ENCODE measurements at places on chromosomes 7 and 10. TPM values are rescaled to one million over a fixed set of nuclear protein-coding genes. Genes with fewer than 3 reads are reported as not detected.

Gene ARHGAP12
- total RNA-seq = 24.8 TPM

DNA sequence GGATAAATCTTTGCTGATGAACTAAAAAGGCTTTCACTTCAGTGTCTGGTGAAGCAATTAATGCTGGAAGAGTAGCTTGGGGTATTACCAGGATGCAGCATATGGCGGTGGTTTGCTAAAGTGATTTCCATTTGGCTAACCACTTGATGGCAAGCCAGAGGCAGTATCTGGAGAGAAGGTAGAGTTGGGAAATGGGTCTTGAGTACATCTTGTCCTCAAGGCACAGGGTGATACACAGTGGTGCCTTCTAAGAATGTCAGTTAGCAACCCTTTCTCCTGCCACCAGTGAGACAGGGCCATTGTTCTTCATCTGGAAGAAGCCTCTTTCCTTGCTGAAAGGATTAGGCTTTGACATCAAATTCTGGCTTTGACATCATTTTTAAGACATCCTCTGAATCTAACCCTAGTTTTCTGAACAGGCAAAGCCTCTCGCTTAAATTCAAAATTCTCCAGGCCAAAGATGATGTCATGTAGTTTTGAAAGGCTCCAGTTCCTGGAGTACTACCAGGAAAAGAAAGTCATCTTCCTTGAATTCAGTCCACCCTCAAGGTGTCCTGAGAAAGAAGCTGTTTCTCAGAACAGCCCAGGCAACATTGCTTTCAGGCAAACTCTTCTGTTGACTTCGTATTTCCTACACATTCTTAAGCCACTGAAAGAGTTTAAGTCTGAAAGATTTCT is 162.4 kb downstream of the ARID5B start:
- peak; percentile 48 for DNase-seq

- peak; percentile 57 for DNase-seq
Measured at GRCh38 chr7:144835155-144835611, 670 bp downstream of the TPK1 start.

DNA sequence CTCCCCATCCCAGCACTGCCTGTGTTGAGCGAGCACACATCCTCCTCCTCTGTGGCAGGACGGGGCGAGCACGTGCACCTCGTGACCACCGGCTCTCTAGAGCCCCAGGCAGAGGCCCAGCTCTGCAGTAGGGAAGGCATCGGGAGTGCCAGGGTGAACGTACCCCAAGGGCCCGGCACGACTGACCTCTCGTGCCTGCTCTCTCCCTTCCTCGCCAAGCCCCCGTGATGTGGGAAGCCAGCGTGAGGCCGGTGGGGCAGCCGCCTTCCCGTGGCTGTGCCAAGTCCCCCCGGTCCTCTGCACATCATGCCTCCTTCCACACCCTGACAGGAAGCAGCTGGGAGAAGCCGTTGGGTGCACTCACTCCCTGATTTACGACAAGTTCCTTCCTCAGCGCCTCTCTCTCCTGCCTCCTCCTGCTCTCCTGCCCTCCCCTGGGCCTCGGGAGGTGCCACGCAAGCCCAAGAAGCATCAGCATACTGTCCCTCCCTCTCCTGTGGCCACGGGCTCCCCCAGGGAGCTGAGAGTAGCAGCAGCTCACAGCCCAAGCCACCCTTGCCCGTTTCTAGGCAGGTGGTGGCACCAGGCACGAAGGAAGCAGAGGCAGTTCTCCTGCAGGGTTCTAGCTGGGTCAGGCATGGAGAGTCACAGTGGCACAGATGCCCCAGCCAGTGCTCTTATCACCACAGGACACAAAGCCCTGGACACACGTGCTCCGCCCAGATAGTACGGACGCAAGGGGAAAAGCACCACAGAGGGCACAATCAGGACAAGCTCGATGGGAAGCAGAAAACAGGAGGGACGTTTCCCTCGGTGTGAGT is 47.0 kb downstream of the AMZ1 start:
- DNase-seq = no peak

Gene AQP1
- total RNA-seq = 225 TPM

- no peak for DNase-seq
Measured at GRCh38 chr10:70735161-70735560, 50.0 kb downstream of the TBATA start.

DNA sequence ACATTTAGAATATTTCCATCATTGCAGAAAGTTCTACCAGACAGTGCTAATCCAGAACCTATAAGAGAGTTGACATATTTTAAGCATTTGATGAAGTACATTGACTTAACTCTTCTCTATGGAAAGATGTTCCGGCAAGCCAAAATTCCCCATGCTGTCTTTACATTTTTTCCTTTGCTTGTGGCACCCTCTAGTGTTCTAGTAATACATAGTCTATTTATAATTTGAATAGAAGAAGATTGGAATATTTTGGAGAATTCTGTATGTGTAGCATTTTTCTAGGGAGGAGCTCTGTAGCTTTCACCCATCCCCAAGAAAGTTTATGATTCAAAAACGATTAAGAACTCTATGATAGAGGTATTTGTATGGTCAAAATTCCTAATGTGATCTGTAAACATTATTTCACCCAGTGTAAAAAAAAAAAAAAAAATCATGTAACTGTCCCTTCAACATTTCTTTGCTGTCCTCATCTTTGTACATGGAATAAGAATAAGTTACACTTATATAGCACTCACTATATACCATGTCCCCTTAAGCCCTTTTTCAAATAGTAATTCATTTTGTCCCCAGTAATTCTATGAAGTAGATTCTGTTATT is 33.2 kb downstream of the NRF1 start:
- no peak for DNase-seq

Gene FXYD4
- total RNA-seq = not detected

DNA sequence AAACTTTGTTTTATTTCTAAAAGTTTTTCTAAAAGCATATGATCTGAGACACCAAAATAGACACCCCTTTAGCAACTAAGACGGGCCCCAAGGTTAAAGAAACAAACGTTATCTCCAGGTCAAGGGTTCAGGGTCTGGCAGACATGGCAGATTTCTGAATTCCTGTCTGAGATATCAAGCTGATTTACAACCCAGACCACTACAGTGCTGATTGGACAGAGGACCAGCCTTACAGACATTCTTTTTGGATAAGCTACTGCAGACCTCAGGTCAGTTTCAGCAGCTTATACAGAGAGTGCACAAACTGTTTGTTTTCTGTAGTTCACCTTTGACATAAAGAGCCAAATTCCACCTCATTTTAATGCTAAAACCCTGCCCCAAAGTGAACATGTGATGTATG is 34.8 kb downstream of the SVOPL start:
- DNase-seq = no peak

Gene ALDH18A1
- total RNA-seq = 19.6 TPM

Gene CNPY1
- total RNA-seq = not detected

DNA sequence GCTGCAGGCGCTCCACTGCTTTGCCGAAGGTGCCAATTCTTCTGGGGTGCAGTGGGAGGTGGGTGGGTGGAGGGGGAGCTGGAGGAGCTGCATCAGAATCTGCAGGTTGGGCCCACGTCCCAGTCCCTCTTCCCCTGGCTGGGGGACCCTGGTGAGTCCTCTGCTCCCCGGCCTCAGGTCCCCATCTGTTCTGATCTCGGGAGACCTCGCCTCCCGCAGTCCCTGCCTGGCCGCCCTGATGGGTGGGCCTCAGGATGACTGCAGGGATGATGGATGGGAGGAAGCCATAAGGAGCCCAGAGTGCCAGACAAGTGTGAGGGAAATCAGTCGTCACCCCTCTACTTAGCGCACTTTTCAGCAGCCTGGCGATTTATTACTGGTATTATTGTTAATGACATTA is 89.3 kb upstream of the PCBD1 start:
- no peak for DNase-seq

GRCh38 chr7:29405891-29406290 is 157.7 kb upstream of the PRR15 start:
- no peak for DNase-seq

DNA sequence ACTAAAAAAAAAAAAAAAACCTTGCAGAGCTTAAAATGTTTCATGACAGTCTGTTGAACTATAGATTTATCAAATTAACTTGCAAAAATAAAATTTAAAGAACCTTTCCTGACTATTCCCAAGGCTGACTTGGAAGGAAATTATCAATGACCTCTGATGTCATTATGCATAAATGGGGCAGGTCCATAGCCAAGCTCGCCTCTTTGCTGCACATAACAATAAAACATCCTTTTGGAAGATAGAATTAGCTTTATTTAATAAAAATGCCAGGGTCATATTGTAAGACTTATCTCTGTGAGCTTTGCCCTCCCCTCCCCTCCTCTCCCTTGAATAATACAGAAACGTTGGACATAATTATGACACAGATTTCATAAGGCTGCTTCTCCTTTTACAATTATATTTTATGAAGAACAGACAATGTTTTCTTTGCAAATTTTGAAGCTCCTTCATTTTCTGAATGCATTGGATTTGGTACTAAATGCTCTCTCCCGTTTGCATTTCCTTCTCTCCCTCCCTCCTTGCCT is 444.8 kb downstream of the AUTS2 start:
- DNase-seq = no peak

- DNase-seq = no peak
Measured at GRCh38 chr7:139118234-139118804, 8.8 kb upstream of the ZC3HAV1 start.

- DNase-seq = no peak
Measured at GRCh38 chr7:158586499-158587161, 993 bp downstream of the PTPRN2 start.

- DNase-seq = no peak
Measured at GRCh38 chr10:104741127-104741526, 100.0 kb downstream of the SORCS3 start.

- DNase-seq = peak; percentile 86
Measured at GRCh38 chr7:100088621-100089457, at the start of gene COPS6. Gene COPS6 (plus strand): TSS chr7:100088969. CDS start chr7:100088991, 22 bp downstream.

DNA sequence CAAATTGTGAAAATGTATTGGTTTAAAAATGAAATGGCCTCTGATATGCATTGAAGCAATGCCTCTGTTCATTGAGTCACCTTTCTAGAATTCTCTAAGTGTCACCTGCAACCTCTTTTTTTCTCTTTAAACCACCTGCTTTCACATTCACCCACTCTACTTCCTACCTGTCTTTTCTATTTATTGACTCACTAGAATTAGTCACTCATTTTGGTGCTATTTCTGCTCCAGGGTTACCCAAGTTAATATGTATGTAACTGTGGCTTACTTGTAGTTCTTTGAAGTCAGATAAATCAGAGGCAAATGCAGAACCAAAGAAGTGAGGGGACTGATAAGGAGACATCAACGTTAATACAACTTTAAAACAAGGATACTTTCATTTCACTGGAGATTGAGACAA is 674.7 kb downstream of the CCSER2 start:
- DNase-seq = no peak

Gene SORBS1
- 480 TPM for total RNA-seq

DNA sequence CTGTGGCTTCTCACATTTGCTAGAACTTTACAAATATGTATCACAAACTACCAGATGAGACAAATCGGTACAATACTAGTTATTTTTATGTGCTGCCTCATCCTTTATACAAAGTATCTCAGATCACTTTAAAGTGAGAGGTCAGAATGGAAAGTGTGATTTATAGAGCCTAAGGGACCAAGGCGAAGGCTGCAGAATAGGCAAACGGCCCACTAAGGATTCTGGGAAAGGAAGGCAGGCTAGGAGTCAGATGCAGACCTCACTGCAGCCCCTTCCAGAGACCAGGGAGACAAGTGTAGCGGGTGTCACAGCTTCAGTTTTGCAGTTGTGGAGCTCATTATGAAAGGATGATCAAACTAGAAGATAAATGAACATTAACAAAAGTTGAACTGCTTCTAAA is 190.6 kb downstream of the HIBADH start:
- no peak for DNase-seq
